ENCODE measurements at places on chromosomes 4 and X. TPM values are rescaled to one million over a fixed set of nuclear protein-coding genes. Genes with fewer than 3 reads are reported as not detected.
A peak's percentile ranks its signal among the peaks of the same experiment; 100 is the strongest.

SPANXA1 gene
- total RNA-seq: not detected

NEUROG2 gene
- not detected for total RNA-seq

DDX53 gene
- total RNA-seq: not detected

PABPC5 gene
- total RNA-seq: 2.2 TPM

MAGED4B gene
- total RNA-seq: 55.3 TPM

AMOT gene
- 9.0 TPM for total RNA-seq

ASIC5 gene
- not detected for total RNA-seq

CPE gene
- 32.8 TPM for total RNA-seq

FSTL5 gene
- total RNA-seq: 0.05 TPM

TMPRSS11F gene
- not detected for total RNA-seq

GPR82 gene
- not detected for total RNA-seq

SSX5 gene
- not detected for total RNA-seq

FRG2 gene
- total RNA-seq: not detected

TLR2 gene
- total RNA-seq: 43.6 TPM

POU4F2 gene
- not detected for total RNA-seq

ZNF718 gene
- 7.1 TPM for total RNA-seq

PNMA3 gene
- 0.35 TPM for total RNA-seq

CCDC110 gene
- total RNA-seq: 4.4 TPM

TBC1D9 gene
- total RNA-seq: 37.5 TPM

GRCh38 chrX:122572461-122572860, 611.6 kb upstream of the GRIA3 start:
- no peak for DNase-seq

- DNase-seq: peak; percentile 92
Measured at GRCh38 chrX:13693341-13693961, 4.5 kb downstream of the RAB9A start.

GRCh38 chrX:101478366-101478765, 6.9 kb upstream of the ARMCX4 start:
- DNase-seq: peak; percentile 0

DNA sequence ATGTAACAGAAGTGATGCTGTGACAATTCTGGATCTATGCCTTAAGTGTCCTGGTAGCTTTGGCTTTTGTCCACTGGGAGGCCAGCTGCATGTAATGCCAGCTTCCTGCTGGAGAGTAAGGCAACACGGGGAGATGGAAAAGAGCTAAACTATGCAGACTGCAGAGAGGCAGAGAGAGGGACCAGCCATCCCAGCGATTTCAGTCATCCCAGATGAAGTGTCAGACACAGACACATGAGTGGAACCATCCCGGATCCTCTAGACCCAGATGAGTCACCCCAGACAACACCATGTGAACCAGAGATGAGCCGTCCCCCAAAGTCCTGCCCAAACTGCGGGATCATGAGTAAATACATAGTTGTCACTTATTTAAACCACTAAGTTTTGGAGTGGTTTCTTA, 14.6 kb downstream of the SRPX start:
- no peak for DNase-seq

- DNase-seq: no peak
Measured at GRCh38 chr4:113783701-113784100, 22.2 kb upstream of the CAMK2D start.

DNA sequence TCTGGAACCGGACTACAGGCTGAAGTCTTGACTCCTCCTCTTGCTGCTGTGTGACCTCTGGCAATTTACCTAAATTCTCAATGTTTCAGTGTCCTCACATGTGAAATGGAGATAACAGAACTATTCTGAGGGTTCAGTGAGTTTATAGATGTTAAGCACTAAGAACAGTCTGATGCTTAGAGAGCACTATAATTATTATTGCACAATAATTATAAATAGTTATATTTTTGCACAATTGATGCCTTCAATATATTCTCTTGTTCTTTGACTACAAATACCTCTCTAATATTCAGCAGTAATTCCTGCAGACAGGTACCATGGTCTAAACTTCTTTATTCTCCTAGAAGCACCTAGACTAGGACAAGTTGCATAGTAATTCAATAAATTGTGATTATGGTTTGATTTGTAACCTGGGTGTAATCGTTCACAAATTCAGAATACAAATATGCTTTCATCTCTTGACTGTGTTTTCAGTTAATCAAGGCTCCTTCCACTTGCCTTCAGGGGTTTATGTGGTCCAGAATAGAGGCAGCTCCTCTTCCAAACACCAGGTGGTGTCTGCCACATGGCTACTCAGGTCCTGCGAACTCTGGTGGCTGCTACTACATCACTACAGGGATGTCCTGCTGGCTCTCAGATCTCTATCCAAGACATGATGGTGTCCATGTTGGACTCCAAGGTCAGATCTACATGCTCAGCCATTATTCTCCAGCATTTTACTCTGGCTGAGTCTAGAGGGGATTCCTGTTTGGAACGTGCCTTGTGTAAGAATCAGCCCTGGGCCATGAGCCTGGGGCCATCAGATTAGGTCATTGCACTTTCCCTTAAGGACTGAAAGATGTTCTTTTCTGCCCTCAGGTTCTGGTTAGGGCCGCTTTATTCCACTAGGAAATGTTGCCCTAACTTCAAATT, 103.4 kb downstream of the QRFPR start:
- peak; percentile 18 for DNase-seq

GRCh38 chrX:107656978-107657377, 28.7 kb downstream of the PRPS1 start:
- DNase-seq: no peak

GRCh38 chrX:133645256-133645655, 230.0 kb upstream of the GPC4 start:
- DNase-seq: no peak

DNA sequence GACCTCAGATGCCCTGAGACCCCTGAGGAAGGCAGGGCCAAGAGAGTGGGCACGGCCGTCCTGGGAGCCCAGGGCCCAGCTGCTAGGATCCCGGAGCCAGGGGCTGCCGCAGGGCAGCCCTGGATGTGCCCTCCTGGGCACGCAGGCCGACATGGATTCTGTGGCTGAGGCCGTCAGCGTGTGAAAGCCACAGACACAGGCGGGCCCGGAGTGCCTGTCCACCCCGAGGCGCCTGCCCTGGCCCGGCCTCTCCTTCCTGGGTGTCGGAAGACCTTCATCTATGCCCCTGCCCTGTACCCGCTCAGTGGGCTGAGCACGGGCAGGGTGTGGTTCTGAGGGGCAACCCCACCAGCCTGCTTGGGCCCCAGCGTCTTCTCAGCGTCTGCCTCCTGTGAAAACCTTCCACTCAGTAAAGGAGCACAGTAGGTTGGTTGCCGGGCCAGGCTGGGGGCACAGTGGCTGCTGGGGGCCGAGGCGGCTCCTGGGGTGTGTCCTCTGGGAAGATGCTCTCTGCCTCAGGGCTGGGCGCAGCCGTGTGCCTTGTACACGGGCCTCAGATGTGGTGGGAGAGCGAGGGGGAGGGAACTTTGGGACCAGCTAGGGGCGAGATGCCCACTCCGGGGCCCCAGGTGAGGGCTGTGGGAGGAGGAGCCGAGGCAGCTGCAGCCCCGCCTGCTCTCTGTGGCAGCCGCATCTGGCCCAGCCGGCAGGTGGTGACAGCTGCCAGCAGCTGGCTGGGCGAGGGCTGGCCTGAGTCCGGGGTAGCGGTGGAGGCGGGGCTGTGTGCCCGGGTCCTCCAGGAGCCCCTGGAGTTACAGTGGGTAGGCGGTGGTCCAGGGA, 20.8 kb downstream of the FGFRL1 start:
- no peak for DNase-seq

- no peak for DNase-seq
Measured at GRCh38 chr4:87937523-87937922, 38.0 kb upstream of the SPP1 start.

- DNase-seq: no peak
Measured at GRCh38 chrX:40263014-40263560, 165.3 kb upstream of the BCOR start.

DNA sequence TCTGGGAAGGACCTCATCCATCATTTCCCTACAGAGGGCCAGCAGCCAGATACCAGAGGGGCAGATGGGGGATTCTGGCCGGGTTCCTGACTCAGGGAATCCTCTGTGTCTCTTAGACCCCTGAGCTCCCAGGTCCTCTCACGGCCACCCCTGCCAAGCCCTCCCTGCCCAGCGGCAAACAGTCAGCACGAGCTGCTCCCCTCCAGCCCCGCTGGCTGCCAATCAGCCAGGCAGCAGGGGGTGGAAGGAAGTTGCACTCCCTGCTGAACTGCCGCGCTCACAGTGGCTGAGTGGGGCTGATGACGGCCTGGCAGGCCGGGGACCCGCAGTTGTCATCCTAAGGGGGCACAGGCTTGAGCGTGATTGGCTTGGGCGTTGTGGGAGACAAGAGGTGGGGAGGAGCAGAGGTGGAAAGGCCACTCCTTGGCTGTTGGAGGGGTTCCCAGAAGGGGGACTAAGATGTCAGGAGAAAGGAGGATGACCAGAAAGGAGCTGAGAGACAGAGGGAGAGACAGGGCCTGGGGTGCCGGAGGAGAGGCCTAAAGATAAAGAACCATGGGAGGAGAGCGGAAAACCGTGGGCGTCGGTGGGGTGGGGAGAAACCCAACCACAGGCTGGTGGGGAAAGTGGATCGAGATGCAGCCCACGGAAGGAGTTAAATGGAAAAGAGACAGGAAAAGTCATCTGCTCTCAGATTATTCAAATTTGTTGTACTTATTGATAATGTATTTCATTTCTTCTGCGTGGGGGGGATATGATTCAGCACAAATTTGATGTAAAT, 4.4 kb upstream of the CCDC149 start:
- DNase-seq: no peak

GRCh38 chr4:98908703-98909262, 20.1 kb downstream of the EIF4E start:
- DNase-seq: no peak

- no peak for DNase-seq
Measured at GRCh38 chr4:184795214-184795844, 30.4 kb downstream of the ACSL1 start.

GRCh38 chr4:132297346-132297745, 851.7 kb upstream of the PCDH10 start:
- DNase-seq: peak; percentile 11

DNA sequence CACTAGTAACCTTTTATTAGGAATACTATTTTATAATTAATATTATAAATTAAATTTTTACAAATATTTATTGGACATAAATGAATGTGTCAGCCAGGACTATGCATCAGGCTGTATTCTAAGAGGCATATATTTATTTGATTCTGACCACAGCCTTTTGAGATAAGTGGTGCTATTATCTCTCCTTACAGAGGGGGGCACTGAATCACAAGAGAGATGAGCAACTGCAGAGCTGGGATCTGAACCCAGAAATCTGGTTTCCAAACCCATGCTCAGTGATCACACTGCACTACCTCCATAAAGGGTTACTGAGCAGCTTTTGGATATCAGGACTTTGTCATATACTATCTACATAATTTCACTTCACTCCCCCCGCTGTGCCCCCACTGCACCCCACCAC, 322.0 kb downstream of the TMA16 start:
- no peak for DNase-seq

- DNase-seq: peak; percentile 25
Measured at GRCh38 chr4:150960818-150961217, 54.3 kb downstream of the LRBA start.

GRCh38 chr4:77795326-77795725, 23.8 kb downstream of the CNOT6L start:
- no peak for DNase-seq

- no peak for DNase-seq
Measured at GRCh38 chr4:7771056-7771455, 168.6 kb downstream of the AFAP1 start.

GRCh38 chr4:150971901-150972300, 43.2 kb downstream of the LRBA start:
- no peak for DNase-seq

- DNase-seq: no peak
Measured at GRCh38 chr4:41888687-41889074, 46.5 kb upstream of the TMEM33 start.

GRCh38 chr4:169437299-169438047, 166.7 kb upstream of the SH3RF1 start:
- no peak for DNase-seq

DNA sequence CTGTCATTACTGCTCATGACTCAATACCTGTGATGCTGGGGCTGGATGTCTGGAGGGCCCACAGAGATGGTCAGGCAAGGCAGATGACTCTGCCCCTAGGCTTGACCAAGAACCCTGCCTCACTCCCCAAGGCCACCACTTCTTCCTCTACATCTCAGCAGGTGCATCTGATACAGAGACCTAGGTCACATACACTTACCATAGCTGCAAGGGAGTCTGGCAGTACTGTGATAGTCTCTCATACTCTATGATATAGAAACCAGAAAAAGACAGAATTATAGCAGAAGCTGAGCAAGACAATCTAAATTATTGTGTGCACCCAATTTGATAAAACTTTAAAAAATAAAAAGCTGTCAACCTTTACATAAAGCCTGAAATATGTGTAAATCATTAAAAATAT, 477.1 kb upstream of the GALNT7 start:
- no peak for DNase-seq

DNA sequence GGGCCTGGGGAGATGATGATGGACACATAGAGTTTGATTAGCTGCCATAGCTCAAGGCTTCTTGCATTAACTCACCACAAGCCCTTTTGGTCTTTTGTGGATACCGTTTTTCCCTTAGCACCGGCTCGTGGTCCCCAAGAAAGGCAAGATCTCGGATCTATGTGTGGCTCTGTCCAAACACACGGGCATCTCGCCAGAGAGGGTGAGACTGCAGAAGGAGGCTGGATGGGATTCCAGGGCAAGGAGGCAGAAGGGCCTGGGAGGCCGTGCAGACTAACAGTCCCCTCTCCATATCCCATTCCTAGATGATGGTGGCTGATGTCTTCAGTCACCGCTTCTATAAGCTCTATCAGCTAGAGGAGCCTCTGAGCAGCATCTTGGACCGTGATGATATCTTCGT, 9.5 kb downstream of the USP11 start:
- no peak for DNase-seq

DNA sequence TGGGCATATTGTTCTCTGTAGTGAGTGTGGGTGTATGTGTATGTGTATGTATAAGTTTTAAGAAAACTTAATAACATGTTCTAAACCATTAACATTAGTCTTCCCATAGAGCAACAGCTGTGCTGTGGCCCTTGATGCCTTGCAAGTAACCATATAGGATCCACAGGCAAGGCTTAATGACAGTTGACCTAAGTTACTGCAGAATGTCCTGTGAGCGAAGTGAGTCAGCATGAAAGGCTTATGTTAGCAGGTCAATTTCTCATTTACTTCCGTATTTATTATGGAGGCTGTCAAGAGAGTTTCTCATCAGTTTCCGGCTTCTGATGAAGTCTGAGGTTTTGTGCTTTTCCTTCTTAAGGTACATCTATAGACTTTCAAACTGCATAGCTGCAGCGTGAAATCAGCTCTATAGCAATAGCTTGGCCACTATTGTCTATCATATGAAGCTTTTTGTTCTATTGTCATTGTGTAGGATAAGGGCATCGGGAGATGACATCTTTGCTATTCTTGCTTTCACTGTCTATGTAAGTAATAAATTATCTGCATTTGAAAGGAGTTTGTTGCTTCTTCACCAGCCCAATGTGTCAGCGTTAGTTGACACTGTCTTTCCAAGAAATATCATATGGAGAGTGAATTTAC, 1153.4 kb upstream of the AGA start:
- no peak for DNase-seq

- peak; percentile 73 for DNase-seq
Measured at GRCh38 chr4:165199722-165200121, 7.6 kb upstream of the KLHL2 start.

- DNase-seq: peak; percentile 83
Measured at GRCh38 chr4:168486912-168487281, 6.6 kb upstream of the DDX60L start.

GRCh38 chr4:166458756-166459155, 585.7 kb downstream of the TLL1 start:
- peak; percentile 9 for DNase-seq

- DNase-seq: peak; percentile 11
Measured at GRCh38 chr4:20831746-20832145, 131.5 kb downstream of the PACRGL start.

GRCh38 chr4:94216394-94216793, 8.7 kb downstream of the SMARCAD1 start:
- DNase-seq: no peak

All from renal cortical epithelial cell (primary cell).